ENCODE measurements at places on chromosomes 3 and 15.

- DNase-seq = no peak
These were observed 75.9 kb upstream of the CADPS start for GRCh38 chr3:62951037-62951613.

- DNase-seq = no peak
These were observed 60.1 kb upstream of the DAZL start for GRCh38 chr3:16665282-16665741.

DNA sequence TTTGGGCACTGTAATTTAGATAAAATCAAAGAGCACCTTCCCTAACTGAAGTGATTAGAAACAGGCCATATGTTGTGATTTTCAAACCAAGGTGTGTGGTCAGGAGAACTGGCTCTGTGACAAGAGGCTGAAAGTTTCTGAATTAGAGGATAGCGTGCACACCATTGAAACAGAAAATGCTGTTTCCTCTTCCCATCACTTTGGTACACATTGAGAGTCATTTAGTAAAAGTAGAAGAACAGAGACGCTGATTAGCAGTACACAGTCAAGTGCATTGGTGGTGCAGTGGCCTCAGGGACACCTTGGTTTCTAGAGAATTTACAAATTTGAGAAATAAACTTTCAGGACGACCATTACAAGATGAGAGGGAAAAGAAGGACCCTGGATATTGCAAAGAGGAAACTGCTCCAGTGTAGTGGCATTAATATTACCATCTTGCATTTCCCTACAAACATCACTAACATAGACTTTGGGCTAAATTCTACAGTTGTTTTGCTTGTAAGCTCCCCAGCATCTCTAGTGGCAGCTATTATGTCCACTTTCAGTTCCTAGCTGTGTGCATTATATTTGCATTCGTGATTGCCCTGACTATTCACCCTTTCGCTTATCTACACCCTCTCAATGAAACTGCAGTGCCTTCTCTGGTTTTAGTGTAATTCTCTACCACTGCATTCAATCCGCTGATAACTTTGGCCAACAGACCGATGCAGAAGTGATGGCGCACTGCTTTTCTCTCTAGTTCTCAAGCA is 728.1 kb upstream of the GRM7 start:
- no peak for DNase-seq

GRCh38 chr3:29064085-29064484 is 216.8 kb upstream of the RBMS3 start:
- DNase-seq = no peak

DNA sequence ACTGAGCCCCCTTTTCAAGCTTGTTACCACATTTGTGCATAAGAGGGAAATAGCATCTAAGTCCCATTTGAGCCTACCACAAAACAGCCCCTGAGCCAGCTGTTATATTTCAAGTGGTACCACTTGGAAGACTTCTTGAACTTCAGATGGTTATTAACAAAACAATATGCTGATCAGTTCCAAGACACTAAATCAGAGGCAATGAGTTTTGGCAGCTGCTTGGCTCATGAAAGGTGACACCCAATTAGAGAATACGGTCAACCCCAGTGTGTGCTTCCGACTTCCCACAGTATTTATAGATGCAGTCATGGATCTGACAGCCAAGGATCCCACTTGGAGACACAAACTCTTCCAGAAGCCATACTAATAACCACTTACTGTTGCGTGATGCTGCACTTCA is 469.6 kb upstream of the PPP2R3A start:
- DNase-seq = no peak

GRCh38 chr3:38960042-38960622 is 91.6 kb downstream of the SCN11A start:
- DNase-seq = no peak

DNA sequence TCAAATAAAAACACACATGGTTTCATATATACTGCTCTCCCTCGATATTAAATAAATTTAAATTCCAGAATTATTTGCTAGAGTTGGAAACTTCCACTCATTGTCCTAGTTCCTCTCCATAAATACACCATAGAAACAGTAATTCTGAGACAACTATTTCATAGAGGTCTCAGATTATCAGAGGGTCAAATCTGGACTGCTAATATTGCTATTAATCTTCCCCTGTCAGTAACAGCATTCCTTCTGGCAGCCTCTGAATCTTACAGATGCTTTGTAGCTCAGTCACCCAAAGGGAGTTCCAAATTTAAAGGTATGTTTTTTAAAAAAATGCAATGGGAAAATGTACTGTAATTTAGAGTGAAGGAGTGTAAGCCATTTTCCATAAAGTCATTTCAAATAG is 428.8 kb downstream of the PYDC2 start:
- no peak for DNase-seq

GRCh38 chr3:150073031-150073430 is 102.3 kb upstream of the PFN2 start:
- no peak for DNase-seq

DNA sequence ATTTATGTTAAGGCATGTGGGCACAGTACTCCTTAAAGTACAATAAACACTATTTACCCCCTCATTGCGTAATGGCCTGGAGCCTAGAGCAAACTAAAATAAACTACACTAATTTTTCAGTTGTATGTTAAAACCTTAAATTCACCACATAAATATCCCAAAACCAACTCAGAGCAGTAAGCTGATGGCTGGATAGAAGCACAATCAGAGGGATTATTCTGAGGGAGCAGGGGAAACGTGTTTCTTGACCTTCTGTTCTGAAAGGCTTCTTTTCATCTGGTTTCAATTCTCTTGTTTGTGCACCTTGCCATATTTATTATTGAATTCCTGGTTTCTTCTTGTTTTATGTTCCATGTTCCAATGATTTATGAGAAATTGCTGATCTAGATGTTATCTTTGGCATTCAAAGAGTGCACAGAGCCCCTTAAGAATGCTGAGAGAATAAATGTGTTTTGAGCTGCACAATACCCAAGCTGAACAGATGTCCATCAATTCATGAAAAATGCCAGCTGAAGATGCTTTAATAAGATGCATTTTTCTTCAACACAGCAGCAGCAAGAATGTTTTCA is 29.6 kb downstream of the RPL22L1 start:
- DNase-seq = no peak

Data from neuronal stem cell (in vitro differentiated cells).